Left ventricle myocardium inferior (tissue), 1 donor: ENCODE measurements at places on chromosomes 12 and 14. TPM values are rescaled to one million over a fixed set of nuclear protein-coding genes. Genes with fewer than 3 reads are reported as not detected.

GRCh38 chr14:53193193-53193592 is 40.1 kb upstream of the DDHD1 start:
- no peak for DNase-seq

The CLIP1 gene
- 102 TPM for total RNA-seq

DNA sequence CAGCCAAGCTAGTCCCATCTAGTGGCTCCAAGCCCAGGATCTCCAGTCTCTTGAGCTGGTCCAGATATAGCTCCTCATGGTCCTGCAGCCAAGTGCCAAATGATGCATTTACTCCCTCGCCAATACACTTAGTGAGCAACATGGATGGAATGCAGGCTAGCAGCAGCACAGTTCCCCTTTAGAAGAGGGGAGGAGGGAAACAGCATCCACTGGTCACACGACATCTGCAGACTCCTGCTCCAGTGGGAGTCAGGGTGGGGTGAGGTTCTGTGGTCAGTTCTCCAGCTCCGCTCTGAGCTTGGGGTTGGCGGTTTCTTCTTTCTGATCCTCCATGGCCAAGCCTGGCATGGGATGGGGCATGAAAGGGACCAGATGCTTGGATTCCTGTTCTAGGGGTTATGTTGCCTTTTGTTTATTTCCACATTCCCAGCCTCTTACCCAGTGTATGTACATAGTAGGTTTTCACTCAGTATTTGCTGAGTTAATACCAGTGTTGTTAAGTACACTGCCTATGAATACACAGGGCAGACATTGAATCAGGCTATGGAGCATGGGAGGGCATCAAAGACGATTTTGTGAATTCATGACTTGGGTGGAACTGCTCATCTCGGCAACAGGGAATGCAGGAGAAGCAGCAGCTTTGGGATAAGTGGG is 57.3 kb downstream of the GALNT16 start:
- peak; percentile 53 for DNase-seq

DNA sequence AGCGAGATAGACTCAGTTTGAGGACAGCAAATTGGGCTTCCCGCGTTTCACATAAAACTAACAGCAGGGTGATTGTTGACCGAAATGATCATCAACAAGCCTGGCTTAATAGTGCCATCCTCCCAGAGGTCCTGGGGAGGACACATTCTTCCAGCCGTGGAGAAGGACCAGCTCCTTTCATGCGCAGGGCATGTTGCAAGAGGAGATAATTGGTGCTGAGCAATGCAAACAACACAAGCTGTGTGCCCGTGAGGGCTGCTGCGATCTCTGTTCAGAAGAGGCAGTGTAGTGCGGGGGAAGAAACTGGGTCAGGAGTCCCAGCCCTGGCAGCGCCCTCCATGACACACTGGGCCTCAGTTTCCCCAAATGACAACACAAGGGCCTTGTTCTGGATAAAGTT is 54.3 kb downstream of the CCDC85C start:
- no peak for DNase-seq

GRCh38 chr14:102900631-102901571 is 21.6 kb upstream of the AMN start:
- DNase-seq = no peak

- no peak for DNase-seq
These were observed 3.2 kb downstream of the ANO2 start for GRCh38 chr12:5941907-5942306.

DNA sequence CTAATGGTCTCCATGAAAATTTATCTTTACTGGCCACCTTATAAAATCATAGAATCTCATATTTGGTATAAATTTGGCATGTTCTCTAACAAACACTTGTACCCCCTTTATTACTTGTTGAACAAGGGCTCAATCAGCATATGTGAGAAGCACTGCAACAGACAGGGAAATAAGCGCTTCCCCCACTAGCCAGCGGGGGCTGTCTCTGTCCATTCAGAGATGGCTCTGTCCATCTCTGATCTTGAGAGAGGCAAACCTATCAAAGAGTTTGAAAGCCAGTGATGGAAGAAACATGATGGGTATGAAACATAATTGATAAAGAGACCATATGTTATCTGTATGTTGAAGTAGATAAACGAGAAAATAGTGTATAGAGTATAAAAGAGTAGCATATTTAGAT is 326.8 kb downstream of the PDZRN4 start:
- no peak for DNase-seq

The MYO1H gene
- total RNA-seq = 0.16 TPM
